ENCODE measurements at places on chromosomes 13 and 19.

DNA sequence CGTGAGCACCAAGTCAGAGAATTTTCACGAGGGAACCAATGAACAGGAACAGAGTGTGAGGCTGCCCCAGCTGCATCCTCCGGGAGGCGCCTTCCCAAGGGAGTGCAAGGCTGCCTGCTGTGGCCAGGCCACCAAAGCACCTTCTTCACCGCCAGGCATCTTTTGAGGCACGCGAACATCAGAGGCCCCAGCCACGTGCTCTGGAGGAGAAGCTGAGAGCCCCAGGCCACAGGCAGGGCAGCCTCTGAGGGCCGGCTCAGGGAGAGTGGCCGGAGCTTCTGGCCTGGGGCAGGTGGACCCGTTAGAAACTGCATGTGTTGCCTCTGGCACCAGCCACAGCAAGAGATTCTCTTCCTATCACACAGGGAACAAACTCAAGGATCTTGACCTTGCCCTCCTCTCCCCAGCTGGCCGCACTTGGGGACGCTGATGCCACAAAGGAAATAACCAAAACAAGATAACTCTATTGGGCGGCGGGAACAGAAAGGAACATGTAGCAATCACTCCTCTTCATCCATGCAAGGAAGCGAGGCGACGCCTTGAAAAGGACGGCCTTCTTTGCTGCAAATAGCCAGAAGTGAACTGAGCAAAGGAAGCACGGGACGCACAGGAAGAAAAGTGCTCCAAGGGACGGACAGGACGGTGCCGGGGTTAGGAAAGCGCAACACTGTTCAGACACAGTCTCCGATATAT is 19.9 kb downstream of the GAS6 start:
- DNase-seq, result no peak

GRCh38 chr13:44758630-44759383 is 182.7 kb upstream of the TSC22D1 start:
- no peak for DNase-seq

- DNase-seq, result no peak
These were observed 19.4 kb downstream of the DOCK9 start for GRCh38 chr13:98958443-98958794.

- no peak for DNase-seq
These were observed 1769.0 kb upstream of the PCDH20 start for GRCh38 chr13:63184693-63185092.

GRCh38 chr13:42836930-42837690 is 55.7 kb downstream of the FAM216B start:
- DNase-seq, result peak; percentile 71

- peak; percentile 83 for DNase-seq
These were observed 31.6 kb downstream of the SYT3 start for GRCh38 chr19:50607874-50608785.

DNA sequence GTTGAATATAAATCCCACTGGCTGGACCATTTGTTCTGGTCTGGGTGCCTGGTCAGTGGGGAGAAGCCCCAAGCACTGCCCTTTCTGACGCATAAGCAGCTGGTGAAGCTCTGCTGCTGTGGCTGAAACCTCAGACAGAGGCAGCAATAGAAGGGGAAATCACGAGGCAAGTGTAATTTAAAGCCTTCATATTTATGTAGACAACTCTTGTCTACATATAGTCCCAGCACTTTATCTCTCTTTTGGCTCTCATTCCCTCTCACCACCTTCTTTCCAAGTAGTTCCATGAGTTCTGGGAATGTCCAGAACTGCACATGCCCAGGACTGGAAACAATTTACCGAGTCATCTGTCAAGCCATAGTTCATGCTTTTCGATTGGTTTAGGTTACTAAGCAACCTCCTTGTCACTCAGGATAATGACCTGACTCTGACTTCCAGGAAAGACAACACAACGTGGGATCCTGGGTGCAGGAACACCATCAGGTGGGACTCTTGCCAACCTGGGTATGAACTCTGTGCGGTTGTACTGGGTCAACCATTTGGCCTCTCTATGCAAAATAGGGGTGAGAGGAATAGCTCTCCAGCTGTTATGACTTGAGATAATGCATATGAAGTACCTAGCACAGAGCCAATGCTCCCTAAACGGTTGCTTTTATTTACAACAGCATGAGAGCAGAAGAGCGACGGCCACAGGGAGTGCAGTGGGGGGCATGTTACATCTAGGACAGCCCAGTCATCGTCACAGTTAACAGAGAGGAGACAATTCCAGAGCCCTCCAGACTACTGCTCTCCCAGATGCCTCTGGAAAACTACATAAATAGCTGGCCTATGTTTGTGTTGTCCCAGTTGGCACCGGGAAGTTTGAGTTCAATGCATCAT is 321.9 kb downstream of the FOXO1 start:
- peak; percentile 16 for DNase-seq

GRCh38 chr13:41196011-41196410 is 1.6 kb upstream of the KBTBD7 start:
- DNase-seq, result no peak

DNA sequence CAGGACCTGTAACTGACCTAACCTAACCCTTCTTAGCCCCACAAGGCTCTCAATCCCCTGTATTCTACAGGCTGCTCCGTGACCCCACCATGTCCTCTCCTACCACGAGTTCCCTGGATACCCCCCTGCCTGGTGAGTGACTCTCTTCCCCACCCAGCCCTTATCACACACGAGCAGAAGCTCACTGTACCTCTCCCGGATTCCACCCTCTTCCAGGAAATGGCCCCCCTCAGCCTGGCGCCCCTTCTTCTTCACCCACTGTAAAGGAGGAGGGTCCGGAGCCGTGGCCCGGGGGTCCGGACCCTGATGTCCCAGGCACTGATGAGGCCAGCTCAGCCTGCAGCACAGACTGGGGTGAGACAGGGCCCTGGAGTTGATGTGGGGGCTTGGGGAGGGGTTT is 1.3 kb downstream of the NR1H2 start:
- no peak for DNase-seq

- DNase-seq, result no peak
These were observed 17.4 kb downstream of the ZNF586 start for GRCh38 chr19:57786906-57787305.

DNA sequence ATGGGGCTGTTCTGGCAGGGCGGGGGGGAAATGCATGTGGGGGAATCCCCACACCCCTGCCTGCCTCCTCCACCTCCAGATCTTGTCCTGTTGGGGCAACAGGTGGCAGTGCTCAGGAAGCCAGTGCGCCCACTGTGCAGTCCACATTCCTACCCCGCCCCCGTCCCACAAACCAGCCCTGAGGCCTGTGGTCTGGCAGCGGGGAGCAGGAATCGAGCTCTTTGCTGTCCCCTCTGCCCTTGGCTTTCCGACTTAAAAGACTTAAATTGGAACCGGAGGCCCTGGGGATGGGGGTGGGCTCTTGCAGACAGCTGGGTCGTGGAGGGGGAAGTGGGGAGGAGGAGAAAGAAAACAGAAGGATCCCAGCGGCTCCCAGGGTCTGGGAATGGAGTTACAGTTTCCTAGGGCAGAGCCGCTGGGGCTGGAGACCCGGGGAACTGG is 4.3 kb downstream of the NANOS3 start:
- DNase-seq, result no peak

DNA sequence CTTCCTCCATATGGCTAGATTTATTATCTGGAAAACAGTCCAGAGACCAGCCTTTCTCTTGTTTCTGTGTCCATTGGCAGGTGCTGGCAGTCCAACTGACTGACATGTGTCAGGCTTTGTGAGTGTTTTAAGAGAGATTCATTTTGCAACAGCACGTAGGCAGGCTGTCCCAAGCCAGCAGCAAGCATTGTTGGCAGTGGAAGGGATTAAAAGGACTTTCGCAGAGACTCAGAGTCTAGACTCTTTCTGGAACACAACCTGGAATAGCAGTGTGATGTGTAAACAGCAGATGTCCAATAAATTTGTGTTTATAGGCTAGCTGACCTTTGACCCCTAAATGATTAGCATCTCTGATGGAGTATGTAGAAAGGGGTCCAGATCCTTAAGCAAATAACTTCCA is 222.2 kb upstream of the SERP2 start:
- DNase-seq, result no peak

- DNase-seq, result no peak
These were observed 35.3 kb downstream of the DACH1 start for GRCh38 chr13:71831716-71832115.

DNA sequence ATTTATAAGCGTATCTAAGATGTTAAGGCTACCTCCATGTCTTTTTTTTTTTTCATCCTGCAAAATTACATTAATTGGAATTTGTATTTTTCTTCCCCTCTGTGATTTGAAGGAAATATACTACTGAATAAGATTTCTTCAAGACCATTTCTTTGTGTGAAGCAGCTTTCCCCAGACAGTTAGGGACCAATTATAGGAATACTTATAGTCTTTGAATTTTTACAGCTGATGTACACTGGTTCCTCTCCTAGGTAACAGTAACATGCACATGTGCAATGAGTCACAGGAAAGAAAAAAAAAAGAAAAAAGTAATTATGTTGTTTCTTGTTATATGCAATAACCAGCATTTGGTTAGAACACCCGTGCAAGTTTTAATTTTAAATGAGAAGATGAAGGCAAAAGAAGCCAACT is 82.0 kb downstream of the PCDH9 start:
- DNase-seq, result peak; percentile 49

DNA sequence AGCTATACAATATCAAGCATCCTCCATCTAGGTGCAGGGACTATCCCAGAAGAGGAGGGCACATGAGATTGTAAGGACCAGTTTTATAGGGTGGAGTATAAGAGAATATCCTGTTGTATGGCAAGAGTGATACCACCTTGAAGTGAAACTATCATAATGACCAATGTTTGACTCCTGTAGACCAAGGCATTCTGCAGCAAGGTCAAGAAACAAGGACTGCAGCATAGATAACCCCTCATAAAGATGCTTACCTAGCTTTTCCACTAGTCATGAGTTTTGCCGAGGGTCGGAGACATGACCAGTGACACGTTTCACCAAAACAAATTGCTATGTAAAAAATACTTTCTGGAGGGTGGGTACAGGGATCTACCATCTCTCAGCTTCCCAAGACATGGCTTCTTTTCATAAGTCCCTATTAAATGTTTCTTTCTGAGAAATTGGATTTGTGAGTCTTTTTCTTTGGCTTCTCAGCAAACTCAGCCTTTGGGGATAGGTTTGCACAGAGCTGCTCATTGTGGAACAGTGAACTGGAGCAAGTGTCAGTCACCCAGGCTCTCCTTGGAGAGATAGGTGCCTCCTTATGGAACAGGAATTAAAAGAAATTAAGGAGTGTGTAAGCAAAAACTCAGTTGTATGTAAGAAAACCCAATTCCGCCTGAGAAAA is 28.2 kb upstream of the CYSLTR2 start:
- DNase-seq, result no peak

- DNase-seq, result no peak
These were observed 20.3 kb upstream of the KPNA3 start for GRCh38 chr13:49812812-49813211.

DNA sequence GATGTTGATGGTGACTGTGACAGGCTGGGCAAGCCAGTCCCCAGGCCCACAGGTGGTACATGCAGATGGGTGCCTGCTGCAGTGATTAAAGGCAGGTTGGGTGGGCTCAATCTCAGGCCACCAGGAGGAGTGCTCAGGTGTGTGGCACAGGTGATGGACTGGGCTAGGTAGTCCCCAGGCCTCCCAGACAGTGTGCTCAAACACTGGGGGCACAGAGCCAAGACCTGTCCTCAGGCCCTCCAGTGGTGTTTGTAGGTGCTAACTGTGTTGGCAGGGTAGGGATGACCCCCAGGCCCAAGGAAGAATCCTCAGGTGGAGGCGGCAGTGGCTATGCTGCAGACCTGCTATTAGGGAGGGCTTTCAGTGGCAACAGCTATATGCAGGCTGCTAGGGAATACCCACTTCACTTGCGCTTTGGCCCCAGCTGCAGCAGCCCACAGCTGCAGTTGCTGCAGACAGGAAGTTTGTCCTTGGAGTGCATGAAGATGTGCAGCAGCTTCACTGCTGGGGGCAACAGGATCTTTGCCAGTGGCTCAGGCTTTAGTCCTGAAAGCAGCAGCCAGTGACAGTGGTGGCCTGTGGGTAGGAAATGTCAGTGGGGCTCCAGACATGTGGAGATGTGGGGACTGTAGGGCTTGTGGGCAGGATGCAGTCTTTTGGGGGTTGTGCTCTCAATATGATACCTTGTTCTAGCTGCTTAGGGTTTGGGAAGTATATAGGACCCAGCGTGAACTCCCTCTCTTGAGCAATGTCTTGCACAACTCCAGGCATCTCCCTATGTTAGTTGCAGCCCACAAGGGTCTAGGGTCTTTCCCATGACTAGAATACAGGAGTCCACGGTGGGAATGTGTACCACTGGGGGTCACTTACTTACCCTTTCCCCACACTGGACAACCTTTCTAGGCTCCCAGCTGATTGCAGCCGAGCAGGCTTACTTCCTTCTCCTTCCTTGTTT is 54.1 kb upstream of the MLNR start:
- DNase-seq, result no peak

GRCh38 chr19:17944301-17944700 is 11.5 kb downstream of the CCDC124 start:
- DNase-seq, result no peak

- no peak for DNase-seq
These were observed 30.8 kb downstream of the FAM124A start for GRCh38 chr13:51252954-51253532.

DNA sequence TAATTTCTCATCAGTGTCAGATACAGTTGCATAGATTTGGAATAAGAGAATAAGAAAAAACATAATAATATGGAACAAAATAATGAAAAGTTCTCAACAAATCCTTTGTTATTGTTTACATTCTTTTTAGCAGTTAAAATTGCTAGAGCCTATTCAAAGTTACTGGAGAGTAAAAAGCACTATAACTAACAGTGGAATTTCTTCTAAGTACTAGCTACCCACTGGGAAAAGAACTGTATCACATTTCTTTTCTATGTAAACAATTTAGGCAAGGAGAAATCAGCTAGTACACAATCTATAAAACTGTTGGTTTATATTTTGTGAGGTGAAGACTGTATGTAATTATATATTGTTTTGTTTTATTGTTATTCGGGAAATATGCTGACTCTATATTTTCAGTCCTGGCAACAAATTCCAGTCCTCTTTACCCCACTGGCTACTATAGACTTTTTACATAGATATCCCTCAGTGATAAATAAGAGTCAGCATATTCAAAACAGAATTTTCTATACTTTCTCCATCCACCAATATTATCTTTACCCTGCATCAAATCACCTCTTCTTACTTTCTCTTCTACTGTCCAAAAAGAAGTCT is 222.0 kb downstream of the PCDH9 start:
- DNase-seq, result no peak

DNA sequence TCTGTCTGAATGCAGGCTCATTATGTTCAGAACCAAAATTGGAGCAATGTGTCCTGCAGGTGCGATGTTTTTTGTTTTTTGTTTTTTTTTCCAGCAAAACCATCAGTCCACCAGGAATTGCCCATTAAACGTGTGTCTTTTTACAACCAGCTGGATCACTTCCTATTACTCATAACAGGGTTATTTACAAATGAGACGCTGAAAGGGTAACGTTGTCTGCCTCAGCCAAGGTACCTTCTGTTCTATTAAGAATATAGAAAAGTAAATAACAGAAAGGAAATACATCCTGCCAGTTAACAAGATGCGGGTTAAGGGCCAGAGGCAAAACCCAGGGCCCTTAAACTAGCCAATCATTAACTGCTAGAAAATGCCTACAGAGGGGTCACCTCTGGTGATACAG is 590.4 kb downstream of the TBC1D4 start:
- DNase-seq, result no peak
